ENCODE measurements at places on chromosomes 7 and 10. TPM values are rescaled to one million over a fixed set of nuclear protein-coding genes. Genes with fewer than 3 reads are reported as not detected.

The GIMAP1 gene
- total RNA-seq, result 17.1 TPM

DNA sequence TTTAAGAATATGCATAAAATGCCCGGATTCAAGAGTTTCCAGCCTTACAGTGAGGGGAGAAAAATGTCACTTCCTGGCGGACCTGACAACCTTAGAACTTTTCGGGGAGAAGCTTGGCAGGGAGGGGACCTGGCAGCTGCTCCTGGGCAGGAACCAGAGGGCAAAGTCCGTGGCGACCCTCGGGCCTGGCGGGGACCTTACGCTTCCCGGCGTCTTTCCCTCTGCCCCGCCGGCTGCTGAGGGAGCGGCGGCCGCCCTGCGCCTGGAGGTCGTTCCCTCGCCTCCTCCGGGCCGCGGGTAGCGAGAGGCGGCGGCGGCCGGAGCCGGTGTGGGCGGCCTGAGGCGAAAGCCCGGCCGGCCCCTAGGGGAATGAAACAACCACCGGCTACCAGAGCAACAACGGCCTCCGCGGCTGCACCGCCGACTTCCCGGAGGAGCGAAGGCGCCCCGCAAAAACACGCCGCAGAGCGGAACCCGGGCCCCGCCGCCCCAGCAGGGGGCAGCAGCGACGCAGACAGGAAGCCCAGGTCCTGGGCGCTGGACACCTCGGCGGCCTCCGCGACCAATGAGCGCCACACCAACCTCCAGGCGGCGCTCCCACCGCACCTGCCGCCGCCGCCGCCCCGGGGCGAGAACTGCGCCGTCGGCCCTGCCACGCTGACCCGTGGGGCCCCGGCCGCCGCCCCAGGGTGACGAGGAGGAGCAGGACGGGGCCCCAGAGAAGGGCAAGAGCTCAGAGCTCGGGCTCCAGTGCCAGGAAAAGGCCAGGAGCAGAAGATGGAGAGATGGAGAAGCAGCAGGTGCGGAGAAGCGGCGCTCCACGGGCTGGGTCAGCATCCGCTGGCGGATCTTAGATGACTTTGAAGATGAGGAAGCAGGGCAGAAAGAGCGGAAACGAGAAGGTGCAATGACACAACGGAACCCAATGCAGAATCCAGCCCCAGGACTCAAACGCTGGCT lies 10.5 kb upstream of the ACSM6 start:
- peak; percentile 68 for DNase-seq
- peaks cover 8% of the 10 kb centered on the region for H3K4me1 ChIP-seq
- H3K27ac ChIP-seq, result no peak overlapping the region
- H3K4me3 ChIP-seq, result no peak overlapping the region
- H3K36me3 ChIP-seq, result no peaks in the 10 kb centered on the region

The GRM3 gene
- not detected for total RNA-seq

The PRKCQ gene
- 87.3 TPM for total RNA-seq

DNA sequence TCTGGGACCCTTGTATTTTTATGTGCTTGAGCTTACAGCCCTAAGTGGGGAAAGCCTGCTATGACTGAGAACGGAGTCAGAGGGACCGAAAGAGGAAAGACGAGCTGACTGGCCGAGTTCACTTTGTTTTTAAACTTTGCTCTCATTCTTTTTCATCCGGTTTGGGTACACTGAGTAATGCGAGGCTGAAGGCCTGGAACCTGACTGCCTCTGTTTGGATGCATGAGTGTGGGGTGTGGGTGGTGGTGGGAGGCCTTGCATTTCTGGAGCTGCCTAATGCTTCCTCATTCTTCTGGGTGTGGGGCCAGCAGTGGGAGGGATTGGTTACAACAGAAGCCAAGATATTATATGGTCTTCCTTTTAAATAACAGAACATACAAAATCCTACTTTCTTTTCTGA lies 155.5 kb downstream of the BUB3 start:
- no peak overlapping the region for H3K27ac ChIP-seq
- no peaks in the 10 kb centered on the region for H3K4me1 ChIP-seq
- H3K36me3 ChIP-seq, result no peaks in the 10 kb centered on the region
- H3K4me3 ChIP-seq, result no peak overlapping the region

The FXYD4 gene
- not detected for total RNA-seq

The CTTNBP2 gene
- total RNA-seq, result not detected

DNA sequence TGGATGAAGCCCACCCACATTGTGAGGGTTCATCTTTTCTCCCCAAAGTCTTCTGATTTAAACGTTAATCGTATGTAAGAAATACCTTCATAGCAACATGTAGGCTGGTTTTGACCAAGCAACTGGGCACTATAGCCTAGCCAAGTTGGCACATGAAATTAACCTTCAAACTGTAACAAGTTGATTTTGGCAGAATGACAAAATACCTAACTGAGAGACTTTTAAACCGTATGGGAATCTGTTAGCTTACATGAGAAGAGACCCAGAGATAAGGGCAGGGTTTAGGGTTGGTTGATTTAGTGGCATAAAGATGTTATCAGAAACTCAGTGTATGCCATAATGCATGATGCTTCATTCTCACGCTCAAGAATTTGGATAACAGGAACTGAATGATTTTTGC lies 69.5 kb downstream of the CDK13 start:
- no peaks in the 10 kb centered on the region for H3K4me1 ChIP-seq
- no peaks in the 10 kb centered on the region for H3K27me3 ChIP-seq
- H3K36me3 ChIP-seq, result peaks cover 12% of the 10 kb centered on the region
- H3K4me3 ChIP-seq, result no peak overlapping the region
- no peak overlapping the region for H3K27ac ChIP-seq

The SFMBT2 gene
- 21.2 TPM for total RNA-seq

DNA sequence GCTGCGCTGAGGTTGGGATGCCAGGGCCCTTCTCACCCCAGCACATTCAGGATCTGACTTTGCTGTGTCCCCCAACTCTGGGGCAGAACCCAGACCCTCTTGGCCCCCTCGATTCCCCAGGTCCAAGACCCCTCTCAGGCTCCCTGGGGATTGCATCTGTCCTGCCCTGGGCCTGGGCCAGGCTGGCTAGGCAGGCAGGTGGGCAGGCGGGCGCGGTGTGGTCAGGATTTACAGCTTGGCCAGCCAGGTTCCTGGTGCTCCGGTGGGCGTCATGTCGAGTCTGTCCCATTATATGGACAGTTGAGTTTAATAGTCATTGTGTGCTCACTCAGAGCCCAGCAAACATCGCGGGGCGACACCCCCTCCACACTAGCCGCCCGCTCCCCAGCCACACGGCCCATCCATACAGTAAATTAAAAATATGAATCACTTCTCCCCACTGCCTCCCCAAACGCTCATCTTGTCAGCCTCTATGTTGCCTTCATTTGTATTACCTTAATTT lies 23.5 kb downstream of the POLL start:
- H3K27ac ChIP-seq, result no peak overlapping the region
- DNase-seq, result no peak
- no peak overlapping the region for H3K4me3 ChIP-seq
- no peaks in the 10 kb centered on the region for H3K36me3 ChIP-seq

The ASB10 gene
- not detected for total RNA-seq
